ENCODE measurements at places on chromosomes 11 and 22.
A peak's percentile ranks its signal among the peaks of the same experiment; 100 is the strongest.

DNA sequence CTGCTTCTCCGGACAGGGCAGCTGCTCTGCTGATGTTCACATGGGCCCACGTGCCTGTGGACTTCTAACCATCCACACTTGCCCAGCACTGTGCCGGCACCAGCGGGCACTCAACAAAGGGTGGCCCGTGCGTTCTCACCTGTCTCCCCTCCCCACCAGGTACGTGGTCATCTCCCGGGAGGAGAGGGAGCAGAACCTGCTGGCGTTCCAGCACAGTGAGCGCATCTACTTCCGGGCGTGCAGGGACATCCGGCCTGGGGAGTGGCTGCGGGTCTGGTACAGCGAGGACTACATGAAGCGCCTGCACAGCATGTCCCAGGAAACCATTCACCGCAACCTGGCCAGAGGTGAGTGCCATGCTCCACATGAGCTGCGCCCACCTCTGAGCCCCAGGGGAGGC lies 66.7 kb downstream of the SYT13 start:
- DNase-seq: no peak

DNA sequence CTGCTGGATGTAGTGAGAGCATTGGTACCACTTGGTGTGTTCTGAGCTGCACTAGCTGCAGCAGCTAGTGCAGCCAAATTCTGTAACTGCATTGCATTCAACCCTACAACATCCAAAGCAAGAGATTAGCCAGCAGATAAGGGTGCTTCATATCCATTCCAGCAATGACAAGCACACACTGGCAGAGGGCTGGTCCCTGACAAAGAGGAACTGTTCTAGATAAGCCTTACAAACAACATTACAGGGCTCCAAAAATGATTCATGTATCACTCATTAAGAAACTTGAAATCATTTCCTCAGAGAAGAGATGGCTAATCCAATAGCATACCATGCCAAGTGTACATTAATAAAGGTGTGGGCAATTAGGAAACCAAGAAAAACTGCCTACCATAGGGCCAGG lies 28.4 kb upstream of the RAPSN start:
- peak; percentile 65 for DNase-seq

- no peak for DNase-seq
Observed at GRCh38 chr11:34856251-34856650, 59.9 kb downstream of the APIP start.

GRCh38 chr11:92859156-92859690 lies 110.2 kb upstream of the MTNR1B start:
- no peak for DNase-seq

- DNase-seq: peak; percentile 39
Observed at GRCh38 chr11:72358466-72359405, 75.6 kb downstream of the CLPB start.

- no peak for DNase-seq
Observed at GRCh38 chr22:39219071-39220039, 25.4 kb downstream of the PDGFB start.

GRCh38 chr11:2531277-2531986 lies 86.6 kb downstream of the KCNQ1 start:
- DNase-seq: peak; percentile 73

DNA sequence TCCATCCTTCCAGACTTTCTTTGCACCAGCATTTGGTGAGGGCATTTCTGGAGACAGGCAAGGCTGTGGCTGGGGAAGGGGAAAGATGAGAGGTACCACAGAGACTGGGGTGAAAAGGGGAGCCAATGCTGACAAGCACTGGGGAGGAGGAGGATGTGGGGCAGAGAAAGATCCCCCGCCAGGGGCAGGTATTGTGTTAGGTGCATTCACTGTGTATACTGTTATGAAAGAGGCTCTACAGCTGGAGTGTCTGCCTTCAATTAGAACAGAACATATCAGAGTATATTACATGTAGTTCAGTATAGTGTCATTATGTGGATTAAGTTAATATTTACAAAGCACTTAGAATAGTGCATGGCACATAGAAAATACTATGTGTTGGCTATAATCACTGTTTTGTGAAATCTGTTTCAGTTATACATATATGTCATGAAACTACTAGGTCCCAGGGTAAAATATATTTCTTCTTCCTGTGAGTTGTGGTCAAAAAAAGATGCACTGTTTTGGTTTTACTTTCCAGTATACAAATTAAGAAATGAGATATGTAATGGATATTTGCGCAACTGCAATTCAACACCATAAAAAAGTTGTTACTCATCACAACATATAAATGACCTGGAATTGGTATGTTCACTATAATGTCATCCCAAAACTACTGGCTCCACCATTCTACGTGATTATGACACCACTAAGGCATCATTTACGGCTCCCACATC lies 8.4 kb downstream of the MSANTD2 start:
- DNase-seq: no peak

GRCh38 chr11:65578667-65579066 lies 2.8 kb downstream of the EHBP1L1 start:
- DNase-seq: peak; percentile 88

DNA sequence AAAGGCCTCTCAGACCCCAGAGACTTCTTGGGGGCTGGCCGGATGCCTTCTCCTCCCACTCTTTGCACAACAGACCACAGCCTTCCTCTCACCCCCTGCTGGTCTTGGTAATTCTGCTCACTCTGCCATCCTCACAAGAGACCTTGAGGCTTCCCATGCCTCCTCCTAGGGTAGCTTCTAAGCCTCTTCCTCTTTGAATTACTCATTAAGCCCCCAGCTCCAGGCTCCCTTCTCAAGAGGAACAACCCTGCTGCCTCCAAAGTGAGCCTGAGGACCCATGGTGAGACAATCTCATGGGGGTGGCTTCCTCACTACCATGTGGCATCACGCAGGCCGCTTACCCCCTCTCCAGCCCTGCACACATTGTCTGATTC lies 184.6 kb upstream of the SYT13 start:
- no peak for DNase-seq

- no peak for DNase-seq
Observed at GRCh38 chr11:35200811-35201341, 61.9 kb downstream of the CD44 start.

DNA sequence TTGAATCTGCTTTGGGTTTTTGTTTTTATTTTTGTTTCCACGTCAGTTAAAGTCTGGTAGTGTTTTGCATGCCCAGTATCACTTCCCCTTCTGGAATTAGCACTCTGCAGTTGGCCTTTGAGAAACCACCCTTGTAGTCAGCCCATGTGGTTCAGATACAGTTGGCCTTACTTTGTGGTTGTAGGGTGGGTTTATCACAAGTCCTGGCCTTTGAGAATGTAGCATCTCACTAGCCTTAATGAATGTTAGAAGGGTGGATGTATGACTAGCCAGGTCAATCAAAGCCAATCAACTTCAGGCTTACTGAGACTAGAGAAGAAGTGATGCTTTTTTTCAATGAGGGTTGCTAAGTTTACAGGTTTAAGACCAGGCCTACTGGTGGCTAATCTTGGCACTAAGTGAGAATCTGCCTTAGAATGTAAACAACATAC lies 19.8 kb downstream of the ARL14EP start:
- peak; percentile 2 for DNase-seq

GRCh38 chr11:10390375-10390774 lies 64.7 kb upstream of the AMPD3 start:
- DNase-seq: no peak

DNA sequence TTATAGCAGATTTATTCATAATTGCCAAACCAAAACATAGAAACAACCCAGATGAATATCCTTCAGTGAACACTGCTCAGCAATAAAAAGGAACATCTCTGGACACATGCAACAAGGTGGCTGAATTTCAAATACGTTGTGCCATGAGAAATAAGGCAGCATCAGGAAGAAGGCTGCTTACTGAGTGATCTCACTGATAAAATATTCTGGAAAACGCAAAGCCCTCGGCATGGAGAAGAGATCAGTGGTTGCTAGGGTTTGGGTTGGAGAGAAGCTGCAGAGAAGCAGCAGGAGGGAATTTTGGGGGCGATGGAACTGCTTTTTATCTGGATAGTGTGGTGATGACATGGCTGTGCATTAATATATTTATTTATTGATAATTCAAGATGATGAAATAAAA lies 11.0 kb upstream of the SHANK2 start:
- DNase-seq: no peak

- DNase-seq: no peak
Observed at GRCh38 chr11:13135385-13136271, 126.5 kb downstream of the RASSF10 start.

GRCh38 chr11:112613051-112613972 lies 347.9 kb upstream of the NCAM1 start:
- DNase-seq: no peak

- peak; percentile 81 for DNase-seq
Observed at GRCh38 chr11:36622431-36623136, 24.5 kb upstream of the RAG2 start.

DNA sequence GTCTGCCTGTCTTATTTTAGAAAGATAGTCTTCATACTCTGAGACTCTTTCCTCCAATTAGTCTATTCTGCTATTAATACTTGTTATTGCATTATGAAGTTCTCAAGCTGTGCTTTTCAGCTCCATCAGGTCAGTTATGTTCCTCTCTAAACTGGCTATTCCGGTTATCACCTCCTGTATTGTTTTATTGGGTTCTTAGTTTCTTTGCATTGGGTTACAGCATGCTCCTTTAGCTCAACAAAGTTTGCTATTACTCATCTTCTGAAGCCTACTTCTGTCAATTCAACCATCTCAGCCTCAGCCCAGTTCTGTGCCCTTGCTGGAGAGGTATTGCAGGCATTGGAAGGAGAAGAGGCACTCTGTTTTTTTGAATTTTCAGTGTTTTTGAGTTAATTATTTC lies 21.0 kb upstream of the OR5AK2 start:
- no peak for DNase-seq

- DNase-seq: no peak
Observed at GRCh38 chr11:16985297-16985696, 28.9 kb downstream of the PLEKHA7 start.

- DNase-seq: no peak
Observed at GRCh38 chr22:33921525-33922348, 1.5 kb upstream of the LARGE1 start.

GRCh38 chr11:114773541-114774338 lies 95.4 kb downstream of the NXPE2 start:
- DNase-seq: no peak

DNA sequence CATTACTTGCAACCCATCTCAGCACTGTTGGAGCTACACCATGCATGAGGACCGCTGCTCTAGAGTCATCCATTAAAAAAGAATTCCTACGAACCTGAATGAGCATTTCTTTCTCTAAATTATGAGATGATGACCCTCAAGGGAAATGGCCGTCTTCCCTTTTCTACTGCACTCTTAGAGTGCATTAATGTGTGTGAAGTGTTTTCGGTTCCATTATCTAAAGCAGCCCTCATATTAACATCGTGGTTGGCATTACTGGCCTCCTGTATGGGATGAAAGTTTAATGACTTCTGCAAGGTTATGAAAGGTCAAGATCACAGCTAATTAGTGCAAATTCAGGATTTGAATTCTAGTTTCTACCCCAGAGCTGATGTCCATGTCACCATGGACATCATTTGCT lies 16.7 kb downstream of the CD44 start:
- DNase-seq: no peak

DNA sequence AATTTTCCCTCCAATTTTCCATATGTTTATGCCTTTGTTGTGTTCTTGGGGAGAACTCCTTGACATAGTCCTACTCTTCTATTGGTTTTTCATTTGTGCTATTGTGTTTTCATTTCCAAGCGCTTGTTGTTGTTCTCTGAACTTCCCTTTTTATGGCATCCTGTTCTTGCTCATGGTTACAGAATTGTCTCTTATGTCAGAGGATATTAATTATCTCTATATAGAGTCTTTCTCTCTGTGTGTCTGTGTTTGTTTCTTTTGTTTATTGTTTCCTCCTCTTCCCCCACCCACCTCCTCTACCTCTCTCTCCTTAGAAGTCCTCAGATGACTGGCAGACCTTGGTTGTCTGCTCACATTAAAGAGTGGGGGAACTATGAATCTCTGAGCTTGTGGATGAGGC lies 69.9 kb downstream of the HORMAD2 start:
- DNase-seq: no peak

DNA sequence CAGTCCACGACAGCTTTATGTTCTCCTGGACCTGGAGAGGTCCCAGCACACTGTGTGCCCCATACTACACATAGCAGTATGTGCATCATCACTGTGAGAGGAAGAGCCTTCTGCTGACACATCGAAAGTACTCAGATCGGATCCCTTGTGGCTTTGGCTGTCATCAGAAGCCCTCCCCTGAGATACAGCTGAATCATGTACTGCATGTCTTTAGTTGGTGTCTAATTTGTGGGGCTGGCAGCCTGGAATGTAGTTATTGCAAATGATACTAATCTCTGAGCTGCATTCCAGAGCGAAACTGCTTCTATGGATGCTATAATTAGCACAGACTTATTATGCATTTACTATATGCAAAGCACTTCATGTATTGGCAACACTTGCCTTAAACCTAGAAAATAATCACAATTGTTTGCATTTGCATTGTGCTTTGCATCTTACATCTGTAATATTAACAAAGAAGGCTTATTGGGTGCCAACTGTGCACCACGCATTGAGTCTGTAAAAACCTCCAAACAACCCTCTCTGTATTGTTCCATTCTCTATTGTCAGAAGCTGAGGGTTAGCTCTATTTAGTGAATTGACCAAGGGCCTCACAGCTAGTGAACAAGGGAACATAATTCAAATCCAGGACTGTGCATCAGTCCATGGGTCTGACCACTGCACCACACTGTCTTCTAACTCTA lies 89.2 kb upstream of the CRTAM start:
- DNase-seq: peak; percentile 65

GRCh38 chr11:73003088-73003487 lies 139.0 kb downstream of the FCHSD2 start:
- no peak for DNase-seq

DNA sequence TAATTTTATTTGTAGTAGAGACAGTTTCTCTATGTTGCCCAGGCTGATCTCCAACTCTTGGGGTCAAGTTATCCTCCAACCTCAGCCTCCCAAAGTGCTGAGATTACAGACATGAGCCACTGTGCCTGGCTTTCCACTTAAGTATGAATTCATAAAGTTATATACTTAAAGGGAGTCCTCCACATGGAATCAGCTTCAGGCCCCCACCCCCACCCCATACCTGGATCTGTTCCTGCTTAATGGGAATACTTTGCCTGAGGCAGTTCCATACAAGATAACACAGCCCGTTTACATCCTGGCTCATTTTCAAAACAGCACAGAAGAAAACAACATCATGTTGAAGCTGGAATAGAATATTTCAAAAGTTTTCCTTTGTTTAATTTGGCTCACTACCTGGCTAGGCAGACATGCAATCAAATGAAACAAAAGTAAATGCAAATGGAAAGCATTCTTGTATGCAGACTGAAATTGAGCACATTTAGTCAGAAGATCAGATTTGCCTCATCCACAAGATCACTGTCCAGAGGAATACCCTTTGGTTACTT lies 82.4 kb downstream of the FAT3 start:
- no peak for DNase-seq

Data from hematopoietic multipotent progenitor cell treated with erythropoietin and hydrocortisone succinate and interleukin-3 and kit ligand, for 8 days (in vitro differentiated cells).